NCI-H187 (cell line): ENCODE measurements at places on chromosomes 5 and 9.

DNA sequence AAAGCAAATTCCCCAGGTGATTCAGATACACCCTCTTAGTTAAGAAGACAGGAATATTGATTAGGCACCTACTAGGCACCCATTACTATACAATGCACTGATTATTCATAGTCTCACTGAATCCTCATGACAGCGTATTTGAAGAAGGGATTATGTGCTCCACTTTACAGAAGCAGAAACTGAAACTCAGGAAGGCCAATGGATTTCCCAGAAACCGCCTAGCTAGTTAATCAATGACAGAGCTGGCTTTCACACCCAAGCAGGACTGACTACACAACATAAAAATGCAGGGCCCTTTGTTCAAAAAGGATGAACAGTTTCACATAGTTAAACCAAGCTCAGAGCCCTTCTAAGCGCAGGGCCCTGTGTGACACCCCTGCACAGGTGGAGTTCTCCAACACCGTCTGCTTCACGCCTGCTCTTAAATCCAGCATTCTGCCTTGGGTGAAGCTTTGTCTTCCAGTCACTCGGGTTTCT lies 117.3 kb downstream of the TTLL11 start:
- no peak for DNase-seq

DNA sequence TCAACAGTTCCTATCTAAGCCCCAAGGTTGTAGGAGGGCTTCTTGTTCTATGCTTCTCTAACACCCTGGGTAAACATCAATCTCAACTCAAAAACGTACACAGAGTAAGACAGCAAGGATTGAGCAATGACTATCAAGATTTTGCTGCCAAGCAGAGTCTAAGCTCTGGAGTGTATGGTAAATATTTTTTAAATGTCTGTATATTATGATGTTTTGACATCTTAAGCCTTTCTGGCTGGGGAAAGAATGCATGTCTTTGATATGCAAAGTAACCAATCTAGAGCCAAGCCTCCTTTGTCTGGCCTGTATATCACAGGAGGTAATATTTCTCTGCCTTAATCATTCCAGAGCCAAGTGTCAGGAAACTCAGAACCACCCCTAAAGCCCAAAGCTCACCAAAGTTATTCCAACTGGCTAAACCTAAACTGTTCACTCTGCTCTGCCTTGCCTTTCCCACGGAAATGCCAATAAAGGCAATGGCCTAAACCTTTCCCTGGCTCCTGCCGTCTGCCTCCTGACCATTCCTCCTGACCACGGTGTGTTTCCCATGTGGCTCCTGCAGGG lies 45.2 kb downstream of the YIPF5 start:
- no peak for DNase-seq

DNA sequence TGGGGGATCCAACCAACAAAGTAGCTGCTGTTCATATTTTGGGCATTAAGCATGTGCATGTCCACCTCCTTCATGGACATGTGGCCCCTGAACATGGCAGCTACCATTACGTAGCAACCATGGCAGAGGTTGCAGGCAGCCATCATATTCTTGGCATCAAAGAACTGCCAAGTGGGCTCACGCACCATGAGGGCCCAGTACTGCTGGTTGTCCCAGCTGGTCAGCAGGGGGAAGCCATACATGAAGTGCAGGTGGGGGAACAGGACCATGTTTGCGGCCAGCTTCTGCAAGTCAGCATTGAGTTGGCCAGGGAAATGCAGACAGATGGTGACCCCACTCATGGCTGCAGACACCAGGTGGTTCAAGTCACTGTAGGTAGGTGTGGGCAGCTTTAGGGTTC lies 9.5 kb downstream of the MTAP start:
- DNase-seq = no peak

DNA sequence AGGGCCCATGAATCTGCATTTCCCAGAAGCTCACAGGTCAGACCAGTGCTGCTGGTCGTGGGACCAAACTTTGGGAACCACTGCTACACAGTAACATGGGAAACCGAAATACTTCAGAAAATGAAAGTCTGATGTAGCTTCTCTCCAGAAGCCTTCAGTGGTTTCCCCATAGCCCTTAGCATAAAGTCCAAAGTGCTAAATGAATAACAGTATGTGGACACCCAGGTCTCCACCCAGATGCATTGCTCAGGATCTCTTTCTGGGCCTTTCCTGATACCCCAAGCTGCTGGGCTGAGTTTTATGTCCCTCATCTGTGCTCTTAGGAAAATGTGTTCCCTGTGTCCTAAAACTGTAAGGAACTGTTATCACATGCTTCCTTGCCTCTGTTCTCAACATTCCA lies 100.4 kb downstream of the NFIB start:
- no peak for DNase-seq

GRCh38 chr9:13267743-13268142 lies 11.7 kb downstream of the MPDZ start:
- no peak for DNase-seq

DNA sequence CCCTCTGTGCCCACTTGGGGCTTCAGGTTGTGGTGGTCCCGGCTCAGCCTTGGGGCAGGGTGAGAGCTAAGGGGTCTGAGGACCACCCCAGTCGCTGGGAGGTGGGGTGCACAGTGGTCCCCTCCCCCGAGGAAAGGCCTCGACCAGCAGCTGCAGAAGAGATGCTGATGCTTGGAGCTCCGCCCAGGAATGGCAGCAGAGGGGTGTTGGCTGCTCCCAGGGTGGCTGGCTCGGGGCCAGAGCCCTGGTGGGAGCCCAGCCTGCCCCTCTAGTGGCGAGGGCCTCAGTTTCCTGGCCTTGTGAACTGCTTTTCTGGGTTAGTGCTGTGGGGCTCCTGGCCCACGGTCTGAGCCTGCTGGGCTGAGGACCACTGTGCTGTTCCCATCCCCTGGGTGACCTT lies 1.2 kb downstream of the DIPK1B start:
- no peak for DNase-seq

DNA sequence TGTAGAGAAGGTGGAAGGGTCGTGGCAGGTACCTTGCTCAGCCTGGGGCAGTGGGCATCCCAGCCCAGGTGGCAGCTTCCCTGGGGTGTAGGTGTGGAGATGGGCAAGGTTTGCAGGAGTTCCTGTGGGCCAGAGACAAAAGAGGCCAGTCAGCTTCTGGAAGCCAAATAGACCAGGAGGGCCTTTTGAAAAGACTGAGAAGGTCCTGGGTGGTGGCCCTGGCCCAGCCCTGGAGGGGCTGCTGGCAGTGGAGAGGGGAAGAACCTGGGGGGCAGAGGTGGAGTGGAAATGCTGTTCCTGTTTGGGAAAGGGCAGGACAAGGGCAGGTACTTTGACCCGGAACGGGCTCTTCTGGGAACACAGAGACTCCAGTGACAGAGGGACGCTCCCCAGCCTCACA lies 7.0 kb upstream of the IL3 start:
- no peak for DNase-seq

- no peak for DNase-seq
Measured at GRCh38 chr5:140220032-140220697, 45.2 kb downstream of the CYSTM1 start.

DNA sequence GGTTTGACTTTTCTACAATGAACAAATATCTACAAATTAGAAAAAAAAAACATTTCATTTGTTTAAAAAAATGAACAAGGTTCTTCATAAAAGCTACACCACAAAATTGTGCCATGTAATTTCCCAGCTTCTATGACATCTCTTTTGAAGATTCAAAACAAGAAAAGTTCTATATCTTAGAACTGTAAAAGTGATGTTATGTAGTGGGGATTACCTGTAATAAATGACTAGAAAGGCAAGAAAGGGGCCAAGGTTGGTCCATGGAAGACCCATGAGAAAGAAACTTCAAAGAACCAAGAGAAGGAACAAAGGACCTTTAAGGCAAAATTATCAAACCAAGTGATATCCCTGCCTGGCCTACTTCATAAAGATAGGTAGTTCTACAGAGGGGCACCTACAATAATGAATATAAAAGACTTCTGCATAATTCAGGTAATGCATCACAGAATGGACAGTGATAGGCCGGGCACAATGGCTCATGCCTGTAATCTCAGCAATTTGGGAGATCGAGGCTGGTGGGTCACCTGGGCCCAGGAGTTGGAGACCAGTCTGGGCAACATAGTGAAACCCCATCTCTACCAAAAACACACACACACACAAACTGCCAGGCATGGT lies 7.6 kb downstream of the MLLT3 start:
- DNase-seq = no peak

DNA sequence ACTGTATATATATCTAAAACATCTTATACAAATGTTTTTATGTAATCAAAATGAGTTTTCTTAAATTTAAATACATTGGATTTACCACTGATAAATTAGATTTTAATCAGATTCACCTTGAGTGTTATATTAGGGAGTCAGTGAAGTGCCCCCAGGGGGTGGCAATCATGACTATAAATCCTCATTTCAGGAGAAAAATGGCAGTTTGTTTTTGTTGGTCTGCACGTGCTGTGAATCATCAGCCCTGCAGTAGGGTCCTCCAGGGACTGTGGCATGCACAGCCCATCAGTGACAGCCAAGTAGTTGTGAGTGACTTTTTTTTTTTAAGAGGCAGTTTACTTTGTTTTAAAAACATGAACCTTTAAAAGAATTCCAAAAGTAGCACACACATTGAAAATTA lies 65.2 kb downstream of the ZSWIM6 start:
- DNase-seq = no peak

DNA sequence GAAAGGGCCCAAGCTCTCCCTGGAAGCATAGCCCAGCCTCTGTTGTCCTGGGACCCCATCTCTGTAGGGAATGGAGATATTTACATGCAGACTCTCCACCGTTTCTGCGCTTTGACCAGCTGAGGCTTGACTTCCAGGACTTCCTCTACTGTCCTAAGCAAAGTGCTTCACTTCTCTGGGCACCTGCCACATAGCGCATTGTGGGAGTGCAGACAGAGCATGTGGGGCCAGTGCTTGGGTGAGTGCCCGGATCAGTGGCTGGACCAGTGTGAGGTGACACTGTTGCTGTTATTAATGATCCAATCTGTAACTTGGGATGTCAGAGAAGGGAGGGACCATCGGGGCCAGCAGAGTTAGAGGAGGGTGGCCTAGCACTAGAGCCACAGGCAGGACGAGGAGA lies 10.5 kb downstream of the CXCL14 start:
- no peak for DNase-seq

GRCh38 chr5:172659570-172659908 lies 18.5 kb downstream of the NEURL1B start:
- no peak for DNase-seq

DNA sequence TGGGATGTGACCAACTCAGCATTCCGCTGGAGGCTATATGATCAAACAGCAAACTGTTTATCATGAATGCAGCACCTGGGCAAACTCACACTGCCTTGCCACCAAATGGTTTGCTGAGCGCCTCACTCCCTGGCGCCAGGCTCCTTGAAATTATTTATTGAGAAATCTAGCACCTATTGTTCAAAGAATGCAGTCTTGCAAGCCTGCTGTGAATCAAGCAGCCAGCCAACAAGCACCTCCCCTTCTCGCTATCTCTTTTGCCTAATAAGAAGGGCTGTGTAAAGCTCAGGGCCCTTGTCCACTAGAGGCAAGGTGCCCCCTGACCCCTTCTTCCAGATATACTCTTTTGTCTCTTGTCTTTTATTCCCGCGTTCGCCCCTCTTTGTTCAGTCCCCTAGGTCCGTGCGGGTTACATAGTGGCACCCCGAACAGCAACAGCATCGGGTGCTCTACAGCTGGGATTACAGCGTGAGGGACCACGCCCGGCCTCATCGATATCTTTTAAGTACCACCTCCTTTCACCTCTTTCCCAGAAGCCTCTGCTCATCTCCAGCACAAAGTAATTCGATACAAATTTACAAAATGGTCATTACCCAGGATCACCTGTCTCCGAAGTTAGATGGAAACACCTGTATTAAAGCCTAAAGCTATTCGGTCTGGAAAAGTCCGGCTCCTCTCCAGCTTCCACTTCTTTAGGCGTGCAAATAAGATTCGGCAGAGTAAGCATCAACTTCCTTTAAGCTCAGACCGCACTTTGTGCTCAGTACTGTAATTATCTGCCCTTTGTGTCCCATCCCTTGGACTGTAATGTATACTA lies 896 bp downstream of the RIGI start:
- DNase-seq = no peak

DNA sequence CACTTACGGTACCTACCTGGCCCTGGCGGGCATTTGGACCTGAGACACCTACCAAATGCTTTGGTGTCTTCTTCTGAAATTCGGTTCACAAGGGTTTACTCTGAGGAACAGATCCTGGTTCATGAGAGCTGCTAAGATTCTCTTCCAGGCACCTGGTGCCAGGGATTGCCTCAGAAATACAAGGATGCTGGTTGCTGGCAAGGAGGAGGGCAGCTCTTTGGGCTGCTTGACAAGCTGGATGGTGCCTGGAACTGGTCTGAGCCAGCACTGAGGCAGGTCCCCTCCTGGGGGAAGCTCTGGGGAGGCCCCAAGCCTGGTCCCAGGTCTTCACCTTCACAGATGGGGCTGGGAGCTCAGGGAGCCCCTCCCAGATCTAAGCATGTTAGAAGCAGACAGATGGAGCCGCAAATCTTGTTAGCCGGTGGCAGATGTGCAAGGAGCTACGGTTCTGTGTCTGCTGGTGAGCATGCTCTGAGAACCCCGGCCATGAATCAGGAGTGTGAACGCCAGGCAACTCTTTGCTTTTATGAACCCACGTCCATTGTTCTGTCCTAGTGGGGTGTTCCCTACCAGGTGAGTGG lies 16.3 kb downstream of the FABP6 start:
- DNase-seq = no peak

GRCh38 chr5:124519396-124519795 lies 227.0 kb downstream of the ZNF608 start:
- DNase-seq = no peak

GRCh38 chr5:176959051-176959450 lies 47.5 kb downstream of the UIMC1 start:
- no peak for DNase-seq
